Right hindlimb (tissue), 1 donor: ENCODE measurements at places on chromosomes 1 and 21.

- no peak for DNase-seq
These were observed 198.6 kb downstream of the ADGRL2 start for GRCh38 chr1:81999364-81999763.

DNA sequence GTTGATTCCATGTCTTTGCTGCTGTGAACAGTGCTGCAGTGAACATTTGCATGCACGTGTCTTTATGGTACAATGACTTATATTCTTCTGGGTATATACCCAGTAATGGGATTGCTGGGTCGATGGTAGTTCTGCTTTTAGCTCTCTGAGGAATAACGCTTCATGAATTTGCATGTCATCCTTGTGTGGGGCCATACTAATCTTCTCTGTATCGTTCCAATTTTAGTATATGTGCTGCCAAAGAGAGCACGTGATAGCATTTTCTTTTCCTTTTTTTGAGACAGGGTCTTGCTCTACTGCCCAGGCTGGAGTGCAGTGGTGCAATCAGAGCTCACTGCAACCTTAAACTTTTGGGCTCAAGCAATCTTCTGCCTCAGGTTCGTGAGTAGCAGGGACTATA, 24.9 kb upstream of the MAP1LC3C start:
- DNase-seq, result no peak

DNA sequence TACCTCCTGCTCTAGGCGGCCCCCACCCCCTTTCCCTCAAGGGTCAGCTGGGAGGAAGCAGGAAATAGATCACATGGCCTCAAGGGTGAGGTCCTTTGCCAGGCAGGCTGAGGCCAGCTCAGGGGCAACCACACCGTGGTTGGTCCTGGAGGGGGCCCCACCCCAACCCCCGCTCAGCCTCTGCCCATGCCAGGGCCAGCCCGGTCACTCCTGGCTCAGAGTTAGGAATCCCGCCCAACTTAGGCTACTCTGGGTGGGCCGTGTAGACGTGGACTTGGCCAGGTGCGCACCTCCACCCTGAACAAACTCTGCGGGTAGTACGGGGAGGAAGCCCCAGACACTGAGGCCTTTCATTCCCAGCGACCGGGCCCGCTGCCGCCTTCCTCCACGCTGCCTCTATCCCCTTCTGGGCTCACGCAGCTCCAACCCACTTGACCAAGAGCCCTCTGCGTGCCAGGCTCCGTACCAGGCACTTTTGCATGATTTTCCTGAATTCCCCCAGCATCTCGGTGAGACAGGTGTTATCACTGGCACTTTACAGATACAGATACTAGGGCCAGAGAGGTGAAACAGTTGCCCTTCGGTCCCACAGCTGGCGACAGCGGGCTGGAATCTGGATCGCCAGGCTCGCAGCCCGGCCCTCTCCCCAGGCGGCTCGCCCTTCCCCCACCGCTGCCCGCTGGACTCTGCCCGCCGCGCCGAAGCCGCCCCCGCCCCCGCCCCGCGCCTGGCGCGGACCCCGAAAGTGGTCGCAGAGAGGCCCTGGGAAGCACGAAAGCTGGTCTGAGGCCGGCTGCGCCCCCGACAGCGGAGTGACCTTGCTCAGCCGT, 769 bp downstream of the GALE start:
- DNase-seq, result peak; percentile 76

GRCh38 chr1:84689514-84690396, 506 bp downstream of the SSX2IP start:
- DNase-seq, result no peak

DNA sequence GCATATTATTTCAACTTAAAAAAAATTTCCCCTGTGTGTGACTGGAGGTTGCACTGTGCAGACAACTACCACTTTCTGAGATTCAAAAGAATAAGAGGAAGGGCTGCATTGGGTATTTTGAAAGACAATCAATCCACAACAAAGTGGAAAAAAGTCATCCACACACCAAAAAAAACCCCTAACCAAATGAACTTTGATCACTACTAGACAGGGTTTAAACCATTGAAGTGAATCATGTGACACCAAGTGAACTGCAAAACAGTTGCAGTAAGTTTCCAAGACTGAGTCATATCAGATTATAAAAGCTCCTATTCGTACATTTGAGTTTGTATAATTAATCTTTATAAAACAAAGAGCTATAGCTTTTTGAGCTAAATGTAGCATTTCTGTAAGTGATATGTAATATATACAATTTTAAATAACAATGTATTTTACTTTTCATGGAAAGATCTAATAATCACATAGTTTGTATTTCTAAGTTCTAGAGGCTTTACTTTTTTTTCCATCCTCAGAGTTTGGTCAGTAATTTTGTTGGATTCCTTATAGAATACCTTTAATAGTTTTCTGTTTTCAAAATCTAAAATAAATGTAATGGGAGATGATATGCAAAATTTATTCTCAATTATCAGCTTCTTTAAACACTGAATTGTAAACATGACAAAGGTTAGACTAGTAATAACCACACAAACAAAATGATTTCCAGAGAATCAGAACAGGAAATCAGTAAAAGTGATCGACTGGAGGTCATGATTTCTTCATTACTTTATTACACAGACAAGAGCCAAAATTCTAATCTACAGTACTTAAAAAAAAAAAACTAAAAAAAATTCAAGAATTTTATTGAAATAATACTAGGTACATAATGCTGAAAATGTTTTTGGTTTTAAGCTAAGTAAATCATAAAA, 50.5 kb upstream of the GFI1 start:
- no peak for DNase-seq

GRCh38 chr21:41864311-41865001, 14.7 kb downstream of the PRDM15 start:
- no peak for DNase-seq

DNA sequence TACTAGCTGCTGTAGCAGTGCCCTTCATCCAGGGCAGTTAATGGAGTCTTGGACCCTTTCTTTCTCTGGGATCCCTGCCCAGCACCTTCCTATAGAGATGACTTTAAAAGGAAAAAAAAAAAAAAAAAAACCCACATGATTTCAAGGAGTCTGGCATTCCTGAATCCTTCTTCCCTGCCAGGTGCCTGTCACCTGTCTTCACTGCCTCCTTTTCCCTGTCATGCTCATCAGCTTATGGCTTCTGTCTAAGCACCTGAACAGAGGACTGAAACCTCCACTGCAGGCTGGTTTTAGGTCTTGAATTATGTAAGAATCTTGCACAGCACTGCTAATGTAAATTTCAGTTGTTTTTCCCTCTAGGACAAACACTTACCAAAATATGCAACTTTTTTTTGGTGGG, 24.9 kb downstream of the PPT1 start:
- DNase-seq, result no peak

DNA sequence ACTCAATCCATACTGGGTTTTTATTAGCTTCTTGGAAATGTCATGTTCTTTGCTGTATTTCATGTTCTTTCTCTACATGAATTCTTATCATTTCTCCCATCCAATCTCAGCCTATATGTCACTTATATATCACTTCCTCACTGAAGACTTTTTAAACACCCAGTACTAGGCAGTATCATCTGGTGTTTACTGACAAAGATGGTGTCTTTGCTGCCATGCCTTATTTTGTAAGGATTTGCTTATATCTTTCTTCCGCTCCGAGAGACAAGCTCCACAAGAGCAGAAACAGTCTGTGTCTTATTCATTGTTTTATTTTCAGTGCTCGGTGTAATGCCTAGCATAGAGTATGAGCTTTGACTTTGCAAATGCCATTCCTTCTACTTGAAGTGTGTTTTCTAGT, 30.2 kb downstream of the F13B start:
- DNase-seq, result no peak

DNA sequence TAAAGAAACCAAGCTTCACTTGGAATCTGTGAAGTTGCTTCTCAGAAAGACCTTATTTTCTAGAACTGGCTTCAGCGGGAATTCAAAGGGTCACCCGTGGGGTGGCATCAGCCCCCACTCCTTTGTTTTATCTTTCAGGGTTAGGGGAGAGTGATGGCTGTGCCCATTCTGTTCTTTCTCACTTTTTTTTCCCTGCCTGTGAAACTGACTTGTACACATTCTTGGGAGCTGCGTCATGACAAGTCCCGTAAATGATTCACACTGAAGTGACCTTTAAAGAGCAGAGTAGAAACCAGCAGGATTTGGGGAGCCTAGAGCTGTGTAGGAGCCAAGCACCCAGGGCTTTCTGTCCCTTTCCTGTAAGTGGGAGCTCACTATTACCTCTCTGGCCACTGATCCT, 43.8 kb downstream of the SLC44A3 start:
- DNase-seq, result no peak

DNA sequence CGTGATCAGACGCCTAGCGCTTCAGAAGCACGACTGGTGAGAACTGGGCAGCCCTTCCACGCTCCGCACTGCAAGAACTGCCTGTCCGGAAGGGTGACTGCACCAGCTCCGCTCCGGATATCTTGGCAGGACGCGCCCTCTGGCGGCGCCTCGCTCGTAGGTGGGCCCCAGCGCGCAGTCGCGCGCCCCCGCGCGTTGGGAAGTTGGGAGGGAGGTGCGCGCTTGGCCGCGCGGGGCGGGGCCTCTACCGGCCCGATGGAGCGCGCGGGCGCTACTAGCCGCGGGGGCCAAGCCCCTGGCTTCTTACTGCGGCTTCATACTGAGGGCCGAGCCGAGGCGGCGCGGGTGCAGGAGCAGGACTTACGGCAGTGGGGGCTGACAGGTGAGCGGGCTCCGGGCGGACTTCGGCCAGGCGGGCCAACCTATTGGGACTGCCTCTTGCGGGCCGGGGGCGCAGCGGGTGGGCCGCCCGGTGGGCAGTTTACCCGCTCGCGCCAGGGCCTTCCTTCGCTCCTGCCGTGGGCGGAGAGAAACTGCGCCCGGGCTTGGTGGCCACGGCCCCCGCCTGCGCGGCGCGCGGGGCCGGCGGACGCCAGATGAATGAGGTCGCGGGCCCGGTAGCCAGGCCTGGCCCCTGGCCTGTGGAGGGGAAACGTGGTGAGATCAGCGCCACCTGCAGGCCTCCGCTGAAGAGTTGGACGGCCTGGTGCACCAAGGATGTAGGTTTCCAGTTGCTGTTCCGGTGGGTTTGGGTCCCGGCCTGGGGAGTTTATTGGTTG, at the start of gene CHD1L:
Gene CHD1L, plus strand, starts transcription at position 236 of the 779 bp plus-strand sequence. Its CDS starts 20 bp downstream, at position 256.
- peak; percentile 96 for DNase-seq

DNA sequence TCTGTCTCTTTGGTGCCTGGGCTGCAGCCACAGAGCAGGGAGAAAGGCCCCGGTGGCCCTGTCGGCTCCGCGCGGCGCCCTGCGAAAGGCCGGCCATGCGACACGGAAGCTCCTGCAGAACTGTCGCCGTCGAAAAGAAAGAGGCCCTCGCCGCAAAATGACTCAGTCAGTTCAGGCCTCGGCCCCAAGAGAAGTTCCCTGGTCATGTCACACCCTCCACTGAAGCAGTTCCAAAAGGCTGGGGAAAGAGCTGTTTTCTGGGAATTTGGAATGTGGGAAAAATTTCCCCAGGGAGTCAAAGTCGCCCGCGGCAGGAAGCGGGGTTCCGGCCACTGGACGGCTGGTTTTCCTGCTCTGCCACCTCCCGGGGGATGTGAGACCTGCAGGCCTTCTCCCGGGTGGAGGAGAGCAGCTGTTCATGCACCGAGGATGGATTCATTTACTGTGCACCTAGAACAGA, 115.8 kb upstream of the ZNF678 start:
- peak; percentile 50 for DNase-seq

- DNase-seq, result no peak
These were observed 1.7 kb upstream of the LAMB3 start for GRCh38 chr1:209653915-209654351.

DNA sequence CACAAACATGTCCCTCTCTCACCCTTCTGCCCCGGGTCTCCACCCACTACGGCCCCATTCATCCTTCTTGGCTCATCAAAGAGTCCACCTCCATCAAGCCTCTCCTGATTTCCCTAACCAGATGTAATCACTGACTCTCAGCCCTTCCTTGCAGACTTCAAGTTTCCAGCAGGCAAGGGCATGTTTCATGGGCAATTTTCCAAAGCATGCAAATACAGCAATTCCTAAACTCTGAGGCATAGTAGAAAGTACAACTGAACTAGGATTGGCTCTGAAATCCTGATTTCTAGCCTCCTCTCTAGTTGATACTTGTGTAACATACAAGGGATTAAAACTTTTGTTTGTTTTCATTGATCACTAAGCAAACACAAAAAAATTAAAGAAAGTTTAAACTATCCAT, 109.1 kb upstream of the GADD45A start:
- no peak for DNase-seq

DNA sequence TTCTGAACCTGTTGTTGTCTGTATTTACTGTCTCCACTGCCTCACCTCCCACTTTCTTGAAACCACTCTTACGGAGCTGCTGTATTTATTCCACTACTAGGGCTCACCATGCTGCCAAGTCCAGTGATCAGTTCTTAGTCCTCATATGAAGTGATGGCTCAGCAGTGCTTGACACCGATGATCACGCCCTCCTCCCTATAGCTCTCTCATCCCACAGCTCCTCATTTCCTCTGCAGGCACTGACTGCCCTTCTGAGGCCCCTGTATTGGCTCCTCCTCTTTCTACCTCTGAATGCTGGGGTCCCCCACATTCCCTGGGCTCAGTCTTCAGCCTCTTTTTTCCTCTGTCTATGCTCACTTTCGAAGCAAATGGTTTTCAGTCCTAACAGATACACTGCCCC, 3.4 kb downstream of the CLCA1 start:
- DNase-seq, result no peak

GRCh38 chr1:152502496-152503180, 8.0 kb upstream of the LCE5A start:
- DNase-seq, result no peak

- DNase-seq, result no peak
These were observed 40.8 kb upstream of the NEXN start for GRCh38 chr1:77847621-77848080.

- no peak for DNase-seq
These were observed 77.1 kb downstream of the CLSTN1 start for GRCh38 chr1:9746651-9747050.
